ENCODE measurements at places on chromosomes 2 and 18.

- DNase-seq, result no peak
These were observed 56.5 kb upstream of the TMEM247 start for GRCh38 chr2:46422717-46423394.

GRCh38 chr2:37786191-37786698, 114.8 kb upstream of the CDC42EP3 start:
- no peak for DNase-seq

GRCh38 chr18:57466307-57466706, 31.1 kb downstream of the ONECUT2 start:
- no peak for DNase-seq

- no peak for DNase-seq
These were observed 9.6 kb downstream of the IL1B start for GRCh38 chr2:112827009-112827408.

- DNase-seq, result peak; percentile 10
These were observed 752.0 kb upstream of the HS6ST1 start for GRCh38 chr2:129070663-129071062.

GRCh38 chr18:10207682-10208345, 246.6 kb upstream of the APCDD1 start:
- DNase-seq, result no peak

DNA sequence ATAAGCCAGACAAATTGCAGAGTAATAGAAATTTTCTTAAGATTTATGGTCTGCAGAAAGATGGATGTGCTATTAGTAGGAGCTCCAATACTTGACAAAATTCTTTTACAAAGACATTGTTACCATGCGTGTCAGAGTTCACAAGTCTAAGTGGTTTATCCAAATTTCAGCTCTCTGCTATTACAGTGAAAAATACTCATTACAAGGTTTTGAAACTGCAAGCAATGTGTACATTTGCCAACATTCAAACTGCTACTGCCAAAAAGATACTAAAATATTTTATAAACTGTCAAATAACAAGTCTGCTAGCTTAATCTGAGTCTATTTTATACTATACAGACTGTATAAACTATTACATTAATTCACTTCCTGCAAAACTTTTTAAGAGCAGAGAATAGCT, 1341.5 kb upstream of the ACVR2A start:
- DNase-seq, result no peak

All from NCI-H1417 (cell line).